ENCODE measurements at places on chromosomes 1 and 21. TPM values are rescaled to one million over a fixed set of nuclear protein-coding genes. Genes with fewer than 3 reads are reported as not detected.

- DNase-seq = peak; percentile 79
Observed at GRCh38 chr1:54287801-54288211, 87.8 kb downstream of the MRPL37 start.

GRCh38 chr1:204520834-204521709 is 4.9 kb downstream of the MDM4 start:
- peak; percentile 48 for DNase-seq

GRCh38 chr1:229377429-229377828 is 34.6 kb upstream of the CCSAP start:
- DNase-seq = no peak

INTS3 gene
- total RNA-seq = 41.5 TPM

- no peak for DNase-seq
Observed at GRCh38 chr1:14759042-14759818, 160.7 kb downstream of the KAZN start.

DNA sequence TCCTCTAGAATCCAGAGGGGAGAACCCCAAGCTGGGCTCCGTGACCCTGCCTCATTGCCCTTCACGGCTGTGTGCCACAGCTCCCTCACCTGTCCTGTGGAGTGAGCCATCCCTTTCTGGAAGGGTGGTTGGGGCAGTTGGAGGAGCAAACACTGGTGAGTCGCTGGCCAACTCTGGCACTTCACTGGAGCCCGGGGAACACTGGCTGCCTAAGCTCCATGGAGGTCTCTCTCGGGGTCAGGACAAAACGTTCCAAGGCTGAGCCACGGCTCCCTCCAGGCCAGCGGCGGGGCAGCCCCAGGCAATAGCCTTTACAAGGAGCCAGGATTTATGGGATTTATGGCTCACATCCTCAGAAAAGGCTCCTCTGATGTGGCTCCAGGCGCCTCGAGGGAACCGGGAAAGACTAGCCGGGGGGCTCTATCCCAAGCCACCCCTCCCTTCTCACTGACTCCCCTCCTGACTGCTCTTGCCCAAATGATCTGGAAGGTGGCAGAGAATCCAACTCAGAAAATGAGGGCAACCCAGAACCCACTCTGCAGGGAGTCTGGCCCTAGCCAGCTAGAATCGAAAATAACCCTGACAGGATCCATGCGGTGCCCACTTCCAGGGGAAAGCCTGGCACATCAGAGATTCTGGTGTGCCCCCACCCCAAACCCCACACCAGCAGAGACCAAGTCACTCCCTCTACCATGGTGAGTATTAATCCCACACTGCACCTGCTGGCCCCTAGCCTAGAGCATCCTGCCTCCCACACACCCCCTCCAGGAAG is 75.2 kb downstream of the GLIS1 start:
- no peak for DNase-seq

GRCh38 chr1:8201331-8201861 is 116.5 kb upstream of the SLC45A1 start:
- DNase-seq = no peak

GRCh38 chr1:31583995-31584868 is 7.9 kb downstream of the TINAGL1 start:
- DNase-seq = no peak

- no peak for DNase-seq
Observed at GRCh38 chr1:60563777-60564535, 490.4 kb upstream of the C1orf87 start.

DNA sequence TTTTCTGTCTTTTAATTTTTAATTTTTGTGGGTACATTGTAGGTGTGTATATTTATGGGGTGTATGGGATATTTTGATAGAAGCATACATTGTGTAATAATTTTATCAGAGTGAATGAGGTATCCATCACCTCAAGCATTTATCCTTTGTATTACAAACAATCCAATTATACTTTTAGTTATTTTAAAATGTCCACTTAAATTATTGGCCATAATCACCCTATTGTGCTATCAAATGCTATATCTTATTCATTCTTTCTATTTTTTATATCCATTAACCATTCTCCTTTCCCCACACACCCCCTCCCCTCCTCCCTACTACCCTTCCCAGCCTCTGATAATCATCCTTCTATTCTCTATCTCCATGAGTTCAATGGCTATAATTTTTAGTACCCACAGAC is 70.2 kb upstream of the TSHB start:
- DNase-seq = no peak

KCNQ4 gene
- total RNA-seq = not detected

MEX3A gene
- total RNA-seq = 0.22 TPM

- no peak for DNase-seq
Observed at GRCh38 chr1:214494706-214495105, 56.7 kb downstream of the PTPN14 start.

TSPEAR gene
- total RNA-seq = not detected

CLDN14 gene
- total RNA-seq = 0.51 TPM

- peak; percentile 23 for DNase-seq
Observed at GRCh38 chr1:162230096-162230495, 146.6 kb downstream of the SPATA46 start.

RGS13 gene
- total RNA-seq = not detected

DNA sequence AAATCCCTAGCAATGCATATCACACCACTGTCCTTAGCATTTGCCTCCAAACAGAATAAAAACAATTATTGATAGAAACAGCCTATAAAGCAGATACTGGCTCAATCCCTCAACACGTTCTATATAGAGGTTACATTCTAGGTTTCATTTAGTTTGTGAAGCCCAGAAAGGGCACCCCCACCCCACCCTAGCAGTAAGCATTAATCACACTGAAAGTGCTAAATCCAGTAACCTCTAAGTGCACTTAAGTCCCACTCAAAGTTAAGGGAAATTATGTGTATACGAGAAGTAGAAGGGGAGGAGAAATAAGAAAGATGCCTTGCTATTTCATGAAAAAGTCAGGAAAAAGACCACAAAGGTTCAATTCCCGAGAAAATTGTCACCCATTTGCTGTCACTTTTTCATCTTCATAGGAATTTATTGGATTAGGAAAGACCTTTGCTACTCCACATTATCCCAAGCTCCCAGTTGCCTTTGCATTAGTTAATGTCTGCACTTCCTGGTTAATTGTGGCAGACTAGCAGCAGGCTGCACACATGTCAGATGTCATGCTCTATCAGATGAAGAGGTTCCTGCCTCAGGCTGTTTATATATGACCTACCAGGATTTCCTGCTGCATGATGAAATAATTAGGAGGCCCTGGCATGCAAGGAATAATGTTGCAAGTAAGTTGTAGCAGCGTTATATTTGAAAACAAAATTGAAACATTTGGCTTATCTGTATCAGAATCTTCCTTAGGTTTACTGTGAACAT is 54.5 kb upstream of the LHX8 start:
- DNase-seq = no peak

GRCh38 chr1:192654591-192655251 is 18.8 kb downstream of the RGS13 start:
- peak; percentile 91 for DNase-seq

GRCh38 chr1:68745451-68745850 is 248.6 kb upstream of the DEPDC1 start:
- DNase-seq = no peak

DNA sequence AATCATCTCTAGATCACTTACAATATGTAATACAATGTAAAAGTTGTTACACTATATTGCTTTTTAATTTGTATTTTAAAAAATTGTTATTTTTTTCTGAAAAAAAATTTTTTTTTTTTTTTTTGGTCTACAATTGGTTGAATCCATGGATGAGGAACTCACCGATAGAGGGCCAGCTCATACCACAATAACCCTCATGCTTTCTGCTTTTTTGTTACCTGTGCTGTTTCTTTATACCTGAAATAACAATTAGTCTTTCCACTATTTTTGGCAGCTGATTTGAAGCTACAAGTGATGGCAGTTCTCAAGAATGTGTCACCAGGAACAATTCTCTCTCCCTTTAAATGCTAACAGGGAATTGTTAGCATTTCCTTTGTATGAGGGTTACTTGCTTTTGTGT is 12.0 kb downstream of the SMG7 start:
- no peak for DNase-seq

GRCh38 chr1:41381692-41382479 is 20.7 kb downstream of the FOXO6 start:
- DNase-seq = peak; percentile 65

DNA sequence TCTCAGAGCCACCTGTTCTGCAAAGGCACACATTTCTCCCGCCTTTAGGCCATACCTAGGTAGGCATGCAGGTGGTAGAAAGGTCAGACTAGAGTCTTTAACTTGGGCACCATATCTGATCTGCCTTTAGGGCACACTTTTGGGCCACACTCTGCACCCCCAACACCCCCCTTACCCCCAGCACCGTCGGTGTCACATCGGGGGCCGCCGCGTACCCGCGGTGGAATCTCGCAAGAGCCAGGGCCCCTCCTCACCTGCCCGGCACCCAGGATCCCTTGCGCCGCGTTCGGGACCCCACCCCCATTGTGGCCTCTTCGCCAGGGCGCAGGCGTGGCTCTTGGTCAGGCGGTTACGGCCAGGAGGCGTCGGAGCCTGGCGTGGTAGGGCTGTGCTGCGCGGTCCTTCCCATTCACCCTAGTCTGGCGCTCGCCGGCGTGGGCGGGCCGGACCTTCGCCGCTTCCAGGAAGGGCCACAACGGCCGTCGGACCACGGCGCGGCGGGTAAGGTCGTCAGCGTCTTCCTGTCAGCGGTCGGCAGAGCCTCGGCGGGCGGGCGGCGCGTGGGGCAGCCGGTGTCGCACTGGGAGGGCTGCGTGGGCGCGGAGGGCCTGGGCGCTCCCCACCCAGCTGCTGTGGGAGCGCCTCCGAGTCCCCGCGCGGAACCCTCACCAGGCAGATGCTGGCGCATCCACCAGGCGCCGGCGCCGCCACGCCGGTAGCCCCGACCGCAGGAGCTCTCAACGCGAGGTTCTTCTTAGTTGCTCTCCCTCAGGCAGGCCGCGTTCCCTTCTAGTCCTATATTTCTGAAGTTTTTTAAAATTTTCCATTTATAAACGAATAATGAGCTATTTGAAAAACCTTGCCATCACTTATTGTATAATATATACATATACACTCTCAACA is at the start of gene DNAH14:
Gene DNAH14 (plus strand): TSS at position 341 of the 903 bp plus-strand sequence. CDS start 23,028 bp downstream, outside the sequence.
- DNase-seq = peak; percentile 88

TPRG1L gene
- total RNA-seq = 30.9 TPM

ACTN2 gene
- total RNA-seq = not detected

DNA sequence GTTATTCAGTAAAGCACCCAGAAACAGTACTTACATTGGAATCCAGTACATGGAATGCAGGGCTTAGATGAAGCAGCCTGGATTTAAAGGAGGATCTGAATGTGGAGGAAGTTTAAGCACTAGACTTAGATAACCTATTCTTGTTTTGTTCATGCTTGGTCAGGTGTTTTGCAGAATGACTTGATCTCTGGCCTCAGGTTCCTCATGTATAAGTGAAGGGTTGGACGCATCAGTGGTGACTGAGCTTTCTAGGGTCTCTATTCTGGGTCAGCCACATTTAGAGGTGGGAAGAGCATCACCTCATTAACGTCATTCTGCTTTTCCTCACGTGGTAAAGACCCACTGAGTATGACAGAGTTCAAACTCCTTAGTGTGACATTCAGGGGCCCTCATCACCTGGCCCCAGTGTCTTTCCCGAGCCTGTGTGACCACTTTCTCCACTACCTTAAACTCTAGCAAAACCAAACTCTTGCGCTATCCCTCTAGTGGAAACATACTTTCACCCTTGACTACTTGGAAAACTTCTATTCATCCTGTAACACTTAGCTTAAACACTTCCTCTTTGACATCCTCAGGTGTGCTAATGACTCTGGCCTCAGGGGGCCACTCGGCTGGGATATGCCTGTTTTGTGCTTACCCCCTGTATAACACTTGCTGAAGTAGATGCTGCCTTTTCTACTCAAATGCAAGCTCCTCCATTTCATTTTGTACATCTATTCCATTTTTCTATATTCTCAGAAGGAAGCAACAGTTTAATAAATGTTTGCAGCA is 871 bp upstream of the ERICH3 start:
- DNase-seq = no peak

NSUN4 gene
- total RNA-seq = 12.5 TPM

- no peak for DNase-seq
Observed at GRCh38 chr1:36088265-36088576, 471 bp upstream of the ADPRS start.

HAO2 gene
- not detected for total RNA-seq

ADCY10 gene
- total RNA-seq = not detected

- peak; percentile 82 for DNase-seq
Observed at GRCh38 chr1:42186152-42186551, 21.6 kb upstream of the GUCA2A start.

DNA sequence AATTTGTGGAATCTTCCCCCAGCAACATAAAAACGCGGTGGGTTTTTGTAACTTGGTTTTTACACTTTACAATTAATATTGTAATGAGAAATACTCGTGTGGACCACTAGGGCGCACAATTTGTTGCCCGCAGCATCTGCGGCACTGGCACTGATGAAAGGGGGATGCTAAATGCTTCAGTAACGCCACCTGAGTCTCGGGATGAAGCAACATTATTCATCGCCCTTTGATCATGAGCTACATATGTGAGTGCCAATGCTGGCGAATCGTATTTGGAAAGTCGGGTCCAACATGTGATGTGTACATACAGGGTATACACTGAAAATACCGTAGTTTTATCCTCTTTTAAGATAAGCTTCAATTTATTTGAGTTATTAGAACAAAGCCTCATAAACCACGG is 34.2 kb upstream of the COX20 start:
- DNase-seq = peak; percentile 62

LCK gene
- not detected for total RNA-seq

DNA sequence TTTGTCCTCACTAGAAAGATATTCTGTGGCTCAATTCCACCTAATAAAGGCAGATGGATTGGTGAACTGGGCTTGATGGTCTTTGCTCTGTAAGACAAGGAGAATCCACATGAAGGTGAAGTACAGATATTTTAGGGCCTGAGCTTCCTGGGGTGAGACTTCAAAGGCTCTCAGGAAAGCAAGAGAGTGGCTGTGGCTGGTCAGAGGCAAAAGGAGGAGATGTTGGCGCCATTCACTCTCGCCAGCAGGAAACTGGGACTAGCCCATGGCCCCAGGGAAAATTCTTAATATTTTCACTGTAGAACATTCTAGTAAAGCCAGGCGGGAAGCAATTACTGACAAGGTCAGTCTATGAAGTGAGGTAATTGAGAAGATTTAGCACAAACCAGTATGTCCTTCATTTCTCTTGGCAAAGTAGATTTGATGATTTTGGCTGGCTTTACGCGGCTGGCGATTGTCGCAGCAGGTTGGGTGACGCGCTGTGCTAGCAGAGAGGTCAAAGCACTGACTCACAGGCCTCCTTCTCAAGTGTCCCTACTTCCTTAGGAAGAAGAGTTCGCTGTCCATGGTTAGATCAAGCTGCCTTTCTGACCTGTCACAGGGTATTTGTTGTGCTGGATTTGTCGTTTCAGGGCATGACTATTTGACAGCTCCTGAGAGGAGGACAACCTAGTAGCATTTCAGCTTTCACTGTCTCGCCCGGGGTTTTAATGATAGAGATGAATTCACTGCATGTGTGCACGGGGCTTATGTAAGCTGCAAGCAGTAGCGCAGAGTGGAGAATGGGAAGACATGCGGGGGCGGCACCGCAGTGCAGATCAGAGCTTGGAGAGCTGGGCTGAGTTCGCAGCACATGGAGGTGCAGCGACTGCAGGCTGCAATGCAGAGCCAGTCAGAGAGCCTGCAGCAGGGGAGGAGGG is 32.7 kb downstream of the XCL1 start:
- DNase-seq = peak; percentile 82

GRCh38 chr1:35539824-35540261 is 17.4 kb downstream of the KIAA0319L start:
- peak; percentile 63 for DNase-seq

Measured in GM23248 (cell line).